ENCODE measurements at places on chromosomes 6 and 20. TPM values are rescaled to one million over a fixed set of nuclear protein-coding genes. Genes with fewer than 3 reads are reported as not detected.

The SIRPB1 gene
- total RNA-seq = not detected

The FAM209B gene
- total RNA-seq = 1.7 TPM

The NUS1 gene
- 59.1 TPM for total RNA-seq

DNA sequence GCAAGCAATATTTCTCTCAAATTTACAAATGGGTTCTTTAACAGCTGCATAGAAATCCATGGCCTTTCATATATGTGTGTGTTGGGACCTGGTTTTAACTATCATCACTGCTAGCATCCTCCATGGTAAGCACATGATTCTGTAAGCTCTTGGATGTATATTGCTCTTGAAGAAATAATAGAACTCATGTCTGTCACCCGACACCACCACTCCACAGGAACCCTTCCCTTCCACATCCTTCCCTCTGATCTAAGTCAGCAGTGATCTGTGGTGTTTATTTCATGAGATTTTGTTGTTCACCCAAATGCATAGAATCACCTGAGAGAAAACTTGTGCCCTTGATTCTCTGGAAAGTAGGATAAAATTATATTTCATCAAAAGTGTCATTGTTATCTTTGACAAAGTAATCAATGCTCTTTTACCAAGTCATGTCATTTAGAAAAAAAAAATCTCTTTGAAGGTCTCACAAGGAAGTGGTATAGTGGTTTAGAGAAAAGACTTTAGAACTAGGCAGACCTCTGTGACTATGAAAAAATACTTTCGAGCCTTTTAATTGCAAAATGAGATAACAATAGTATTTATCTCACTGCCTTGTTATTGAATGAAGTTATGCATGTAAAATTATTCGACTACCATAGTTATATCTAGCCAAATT lies 649.8 kb upstream of the SLC35B3 start:
- DNase-seq = no peak

- DNase-seq = no peak
Observed at GRCh38 chr6:33419580-33420490, at the start of gene SYNGAP1. Gene SYNGAP1, plus strand, starts transcription at chr6:33420065. Its CDS starts 200 bp downstream, at chr6:33420265.

GRCh38 chr20:17658648-17658993 lies 23.4 kb downstream of the RRBP1 start:
- DNase-seq = no peak

DNA sequence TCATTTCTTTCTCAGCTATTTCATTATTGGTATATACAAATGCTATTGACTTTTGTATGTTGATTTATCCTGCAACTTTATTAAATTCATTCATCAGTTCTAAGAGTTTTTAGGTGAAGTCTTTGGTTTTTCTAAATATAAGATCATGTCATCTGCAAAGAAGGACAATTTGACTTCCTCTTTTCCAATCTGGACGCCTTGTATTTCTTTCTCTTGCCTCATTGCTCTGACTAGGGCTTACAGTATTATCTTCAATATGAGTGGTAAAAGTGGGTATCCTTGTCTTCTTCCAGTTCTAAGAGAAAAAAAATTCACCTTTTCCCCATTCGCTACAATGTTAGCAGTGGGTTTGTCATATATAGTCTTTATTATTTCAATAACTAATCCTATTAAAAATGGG lies 38.0 kb downstream of the KIF16B start:
- DNase-seq = no peak

DNA sequence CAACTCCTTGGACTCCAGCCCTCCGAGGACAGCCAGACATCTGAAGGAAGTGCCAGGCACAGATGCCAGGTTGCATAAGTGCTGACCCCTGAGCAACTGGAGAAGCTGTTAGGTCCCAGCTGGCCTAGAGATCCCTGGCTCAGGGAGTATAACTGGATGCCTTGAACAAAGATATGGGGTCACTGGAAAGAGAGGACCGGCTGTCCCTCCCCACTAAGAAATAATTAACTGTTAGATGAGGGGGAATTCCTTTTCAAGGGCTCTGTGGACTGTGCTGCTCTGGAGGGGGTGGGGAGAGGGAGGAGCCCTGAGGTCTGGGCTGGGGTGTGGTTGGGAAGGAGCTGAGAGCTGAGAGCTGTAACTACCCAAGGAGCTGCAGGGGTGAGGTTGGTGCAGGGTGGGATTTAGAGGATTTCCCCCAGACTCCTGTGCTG lies 39.6 kb downstream of the HLA-F start:
- DNase-seq = no peak

- no peak for DNase-seq
Observed at GRCh38 chr6:143878272-143878760, 14.0 kb downstream of the ZC2HC1B start.

DNA sequence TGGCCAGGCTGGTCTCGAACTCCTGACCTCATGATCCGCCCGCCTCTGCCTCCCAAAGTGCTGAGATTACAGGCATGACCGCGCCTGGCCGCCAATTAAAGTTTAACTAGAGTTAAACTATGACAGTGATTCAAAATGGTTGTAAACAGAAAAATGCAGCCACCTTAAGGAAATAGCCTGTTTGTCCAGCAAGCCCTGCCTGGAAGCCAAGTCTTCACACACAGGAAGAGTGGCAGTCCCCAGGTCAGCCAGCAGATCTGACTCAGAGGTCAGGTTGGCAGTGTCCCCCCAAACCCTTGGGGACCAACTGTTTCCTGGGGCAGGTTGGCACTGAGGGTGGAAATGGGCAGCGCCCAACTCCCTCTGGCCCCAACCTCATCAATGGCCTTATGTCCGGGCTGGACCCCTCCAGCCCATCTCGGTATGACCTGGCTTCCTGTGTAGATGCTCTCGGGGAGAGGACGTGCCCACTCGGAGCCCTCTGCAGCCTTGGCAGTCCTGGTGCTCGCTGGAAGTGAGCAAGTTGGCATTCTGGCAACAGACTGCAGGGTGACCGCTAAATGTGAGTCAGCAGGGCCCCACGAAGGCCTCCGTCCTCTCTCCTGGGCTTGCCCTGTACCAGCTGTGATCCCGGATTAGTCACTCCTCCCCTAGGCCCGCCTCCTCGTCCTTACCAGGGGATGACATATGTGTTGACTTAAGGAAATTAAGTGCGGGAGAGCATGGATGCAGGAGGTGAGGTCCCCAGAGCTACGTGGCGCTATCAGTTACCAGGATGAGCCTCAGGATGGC lies 9.7 kb upstream of the HSP90AB1 start:
- peak; percentile 92 for DNase-seq

DNA sequence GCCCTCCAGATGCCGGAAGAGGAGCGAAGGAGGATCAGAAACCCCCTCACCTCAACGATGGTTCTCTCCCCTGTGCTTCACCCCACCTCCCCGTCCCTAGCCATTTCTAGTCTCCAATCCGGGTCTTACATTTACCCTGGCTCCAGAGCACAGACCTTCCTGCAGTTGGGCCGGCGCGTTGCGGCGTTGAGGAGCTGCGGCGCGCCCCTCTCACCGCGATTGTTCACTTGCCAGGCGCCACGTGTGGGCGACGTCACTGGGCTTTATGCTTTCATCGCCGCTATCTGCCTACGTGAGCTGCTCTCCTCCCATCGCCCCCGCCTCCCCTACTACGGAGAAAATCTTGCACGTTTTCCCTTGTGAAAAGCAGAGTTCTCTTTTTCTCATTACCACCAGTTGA lies at the start of gene CRISP2:
TSS of gene CRISP2 (minus strand) at position 198 of the 400 bp plus-strand sequence. CDS start 4,347 bp downstream, outside the sequence.
- DNase-seq = peak; percentile 49

- no peak for DNase-seq
Observed at GRCh38 chr6:36349240-36349639, 12.6 kb upstream of the BNIP5 start.

- DNase-seq = peak; percentile 37
Observed at GRCh38 chr20:32977281-32978008, 26.8 kb downstream of the SUN5 start.

DNA sequence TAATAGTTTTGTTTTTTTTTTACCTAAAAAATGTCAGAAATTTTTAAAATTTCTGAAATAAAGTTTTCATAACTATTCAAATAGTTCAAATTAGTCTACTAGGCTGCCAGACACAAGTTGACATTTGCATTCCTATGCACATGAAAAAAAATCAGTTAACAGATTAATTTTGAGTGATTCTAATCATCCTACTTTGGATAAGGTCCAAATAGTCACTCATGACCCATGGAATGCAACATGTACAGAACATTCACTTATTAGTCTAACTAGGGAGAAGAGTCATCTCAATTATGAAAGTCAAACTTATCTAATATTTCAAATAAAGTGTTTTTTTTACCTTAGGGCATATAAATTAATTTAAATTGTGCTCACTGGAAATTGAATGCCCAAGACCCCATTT lies 390.2 kb downstream of the EPM2A start:
- no peak for DNase-seq

- no peak for DNase-seq
Observed at GRCh38 chr20:34829191-34829590, 3.7 kb upstream of the NCOA6 start.

- DNase-seq = no peak
Observed at GRCh38 chr6:149964308-149965193, 808 bp downstream of the ULBP1 start.

GRCh38 chr6:30530014-30530413 lies 26.3 kb downstream of the GNL1 start:
- no peak for DNase-seq

DNA sequence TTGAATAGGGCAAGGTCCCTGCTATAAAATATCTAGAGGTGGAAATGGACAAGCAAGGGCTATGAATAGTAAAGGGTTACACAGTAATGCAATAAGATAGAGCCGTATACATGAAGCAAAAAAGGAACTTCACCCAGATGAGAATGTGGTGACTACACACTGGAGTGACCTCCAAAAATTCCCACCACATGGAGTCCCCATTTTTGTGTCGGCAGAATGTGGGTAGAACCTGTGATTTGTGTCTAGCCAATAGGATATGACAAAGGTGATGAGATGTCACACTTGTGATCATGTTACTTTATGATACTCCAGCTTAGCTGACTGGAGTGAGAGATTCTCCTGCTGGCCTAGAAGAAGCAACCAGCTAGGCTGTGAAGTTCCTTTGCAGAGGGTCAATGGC lies 96.8 kb downstream of the SYNE1 start:
- DNase-seq = no peak

DNA sequence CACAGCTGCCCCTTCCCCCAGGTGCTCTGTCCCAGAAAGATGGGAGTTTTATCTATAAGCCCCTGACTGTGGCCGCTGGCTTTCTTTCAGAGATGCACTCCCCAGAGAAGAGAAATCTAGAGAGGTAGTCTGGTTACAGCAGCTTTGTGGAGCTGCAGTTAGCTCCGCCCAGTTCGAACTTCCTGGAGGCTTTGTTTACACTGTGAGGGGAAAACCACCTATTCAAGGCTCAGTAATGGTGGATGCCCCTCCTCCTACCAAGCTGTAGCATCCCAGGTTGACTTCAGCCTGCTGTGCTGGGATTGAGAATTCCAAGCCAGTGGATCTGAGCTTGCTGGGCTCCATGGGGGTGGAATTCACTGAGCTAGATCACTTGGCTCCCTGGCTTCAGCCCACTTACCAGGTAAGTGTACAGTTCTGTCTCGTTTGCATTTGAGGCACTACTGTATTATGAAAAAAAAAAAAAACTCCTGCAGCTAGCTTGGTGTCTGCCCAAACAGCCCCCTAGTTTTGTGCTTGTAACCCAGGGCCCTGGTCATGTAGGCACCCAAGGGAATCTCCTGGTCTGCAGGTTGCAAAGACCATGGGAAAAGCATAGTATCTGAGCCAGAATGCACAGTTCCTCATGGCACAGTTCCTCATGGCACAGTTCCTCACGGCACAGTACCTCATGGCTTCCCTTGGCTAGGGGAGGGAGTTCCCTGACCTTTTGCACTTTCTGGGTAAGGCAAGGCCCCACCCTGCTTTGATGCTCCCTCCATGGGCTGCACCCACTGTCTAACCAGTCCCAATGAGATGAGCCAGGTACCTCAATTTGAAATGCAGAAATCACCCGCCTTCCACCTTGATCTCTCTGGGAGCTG lies 275.0 kb downstream of the CENPW start:
- no peak for DNase-seq

DNA sequence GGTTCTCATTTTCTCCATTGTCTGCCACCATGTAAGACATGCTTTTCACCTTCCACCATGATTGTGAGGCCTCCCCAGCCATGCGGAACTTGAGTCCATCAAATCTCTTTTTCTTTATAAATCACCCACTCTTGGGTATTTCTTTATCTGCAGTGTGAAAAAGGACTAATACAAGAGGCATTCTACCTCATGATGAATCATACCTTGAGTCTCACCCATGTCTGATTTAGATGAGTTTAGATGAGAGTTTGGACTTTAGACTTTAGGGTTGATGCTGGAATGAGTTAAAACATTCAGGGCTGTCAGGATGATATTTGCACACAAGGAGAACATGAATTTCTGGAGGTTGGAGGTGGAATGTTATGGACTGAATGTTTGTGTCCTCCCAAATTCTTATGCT lies 545.6 kb downstream of the C6orf118 start:
- no peak for DNase-seq

DNA sequence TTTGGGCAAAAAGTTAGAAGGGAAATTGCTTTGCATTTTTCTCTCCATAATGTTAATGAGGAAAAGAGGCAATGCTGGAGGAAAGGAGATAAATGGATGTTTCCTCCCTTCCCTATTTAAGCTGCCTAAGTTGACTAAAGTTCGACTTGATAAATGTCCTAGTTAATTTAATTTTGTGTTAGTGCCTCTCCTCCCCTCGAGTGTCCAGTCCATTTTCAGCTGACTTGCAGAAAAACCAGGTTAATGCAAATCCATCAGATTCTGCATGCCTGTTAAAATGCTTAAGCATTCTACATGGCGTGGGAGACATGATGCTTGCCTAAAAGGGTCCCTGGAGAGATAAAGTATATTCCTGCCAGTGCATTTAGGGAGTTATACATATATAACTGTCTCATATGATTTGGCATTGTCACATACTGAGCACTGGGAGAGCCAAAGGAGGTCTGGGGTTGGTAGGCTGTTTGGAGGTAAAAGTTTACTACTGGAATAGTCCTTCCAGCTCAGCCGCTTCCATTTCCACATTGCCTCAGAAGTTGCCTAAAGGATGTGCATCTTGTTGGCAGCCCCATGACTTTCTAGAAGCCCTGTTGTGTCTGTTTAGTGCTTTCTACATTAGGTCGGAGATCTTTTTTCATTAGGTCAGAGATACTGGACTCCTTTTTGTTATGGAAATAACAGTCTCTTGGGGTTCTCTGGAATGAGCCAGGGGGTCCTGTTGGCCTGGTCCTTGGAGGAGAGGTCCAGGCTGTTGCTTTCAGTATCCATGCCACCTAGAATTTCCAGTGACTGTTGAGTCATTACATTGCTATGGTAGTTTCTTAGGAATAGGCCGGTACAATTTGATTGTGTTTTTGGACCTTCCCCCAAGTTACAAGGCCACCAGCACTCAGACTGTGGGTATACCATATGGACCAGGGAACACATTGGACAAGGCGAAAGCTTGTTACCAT lies 30.4 kb downstream of the JARID2 start:
- no peak for DNase-seq
